Activated T-helper 1 cell treated with Interleukin-2 at 50 U/mL for 16 hours (primary cell): ENCODE measurements at places on chromosomes 5 and 9.

DNA sequence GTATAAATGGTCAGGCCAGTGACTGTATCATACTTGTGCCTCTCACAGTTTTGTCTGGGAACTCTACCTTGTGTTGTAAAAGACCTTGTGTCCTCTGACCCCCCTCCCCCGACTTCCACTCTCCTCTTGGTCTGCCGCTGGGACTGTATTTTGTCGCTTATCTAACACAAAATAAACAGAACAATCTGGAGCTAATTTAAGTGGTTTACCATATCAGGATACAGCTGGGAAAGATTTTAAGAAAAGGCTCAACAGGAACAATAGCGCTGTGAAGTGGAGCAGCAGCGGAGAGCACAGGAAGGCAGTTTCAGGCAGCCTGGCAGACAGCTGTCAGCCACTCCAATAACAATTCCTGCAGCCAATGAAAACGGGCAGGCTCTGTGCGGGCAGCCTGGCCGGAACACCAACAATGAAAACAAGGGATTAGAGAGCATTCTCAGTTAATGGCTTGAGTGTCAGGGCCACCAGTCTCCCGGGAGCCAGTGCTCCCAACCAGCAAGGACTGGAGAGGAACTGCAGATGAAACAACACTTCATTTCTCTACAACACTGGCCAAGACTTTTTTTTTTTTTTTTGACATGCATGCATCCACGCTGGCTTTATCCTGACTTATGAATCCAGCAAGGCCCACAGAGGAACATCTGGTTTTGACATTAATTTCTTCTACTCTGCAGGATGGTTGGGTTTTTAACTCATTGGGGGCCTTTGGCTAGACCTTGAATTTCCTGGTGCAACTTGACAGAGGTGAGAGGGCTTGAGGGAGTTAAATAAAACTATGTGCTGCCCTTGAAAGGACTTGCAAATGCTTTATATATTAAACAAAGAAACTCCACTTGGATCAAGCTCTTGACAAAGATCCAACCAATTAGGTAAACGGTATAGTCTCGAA lies 76.7 kb downstream of the ARSB start:
- no peak for DNase-seq

DNA sequence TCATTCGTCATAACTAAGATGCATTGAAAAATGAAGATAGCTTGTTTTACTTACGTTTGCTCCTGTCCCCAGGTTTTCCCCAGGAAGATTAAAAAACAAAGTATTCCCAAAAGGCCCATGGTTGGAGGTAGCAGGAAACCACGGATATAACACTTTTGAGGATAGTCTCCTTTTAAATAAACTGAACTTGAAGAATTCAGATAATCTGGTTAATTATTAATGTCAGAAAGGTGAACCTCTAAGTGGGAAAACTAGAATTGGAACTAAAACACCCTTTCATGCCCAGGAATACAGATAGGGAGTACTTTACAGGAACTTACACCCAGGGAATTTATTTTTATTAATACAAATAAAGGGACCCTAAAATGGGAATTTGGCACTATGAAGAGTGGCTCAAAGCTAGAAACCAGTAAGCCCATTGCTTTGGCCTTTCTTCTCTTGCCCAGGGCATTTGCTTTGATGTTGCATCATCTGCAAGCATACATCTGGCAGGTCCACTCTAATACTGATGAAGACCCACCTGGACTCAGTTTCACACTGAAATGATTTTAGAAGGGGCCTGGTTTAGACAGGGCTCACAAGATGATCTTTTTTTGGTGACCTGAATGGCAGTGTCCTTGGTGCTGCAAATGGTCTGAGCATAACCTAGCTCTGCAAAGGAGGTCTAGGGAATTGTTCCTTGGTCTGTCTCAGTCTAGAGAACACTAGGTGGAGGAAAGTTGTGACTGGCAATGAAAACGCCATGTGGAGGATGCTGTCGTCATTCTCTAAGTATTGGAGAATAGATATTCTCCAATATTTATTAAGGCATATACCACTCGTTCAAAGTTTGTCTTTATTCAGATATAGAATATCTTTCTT lies at the start of gene C5:
C5 (minus strand) TSS at position 148 of the 861 bp plus-strand sequence; CDS start at position 119, 29 bp downstream.
- no peak for DNase-seq

DNA sequence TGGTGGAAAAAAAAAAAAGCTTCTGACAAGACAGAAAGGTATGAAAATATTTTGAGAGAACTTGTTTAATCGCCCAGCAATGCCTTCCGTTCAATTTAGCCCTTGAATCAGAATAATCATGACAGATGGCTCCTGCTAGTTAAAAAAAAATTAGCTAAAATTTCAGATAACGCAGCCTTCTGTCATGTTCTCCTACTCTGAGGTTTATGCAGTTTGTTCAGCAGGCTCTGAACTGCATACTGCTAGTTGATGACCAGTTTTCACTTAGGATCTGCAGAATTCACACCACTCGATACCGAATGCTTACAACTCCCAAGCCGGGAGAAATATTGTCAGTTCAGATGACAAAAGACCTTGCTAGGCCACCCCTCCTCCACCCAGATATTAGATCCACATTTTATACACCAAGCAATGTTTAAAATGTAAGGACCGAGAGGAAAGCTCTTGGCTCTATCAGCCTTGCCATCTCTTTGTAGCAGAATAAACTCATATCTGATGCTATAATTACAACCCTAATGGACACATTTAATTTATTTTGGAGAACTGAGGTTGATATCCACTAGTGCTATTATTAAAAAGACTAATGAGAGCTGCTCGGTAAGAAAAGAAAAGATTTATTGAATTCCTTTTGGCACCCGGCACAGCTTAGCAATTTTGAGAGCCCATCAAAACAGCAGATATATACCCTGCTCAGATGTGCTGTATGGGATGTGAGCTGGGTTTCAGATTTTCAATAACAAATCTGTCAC lies 322.8 kb downstream of the GLIS3 start:
- no peak for DNase-seq

- DNase-seq = no peak
Measured at GRCh38 chr9:119986713-119987112, 593.3 kb downstream of the CDK5RAP2 start.

GRCh38 chr5:146306838-146307237 lies 31.8 kb upstream of the POU4F3 start:
- no peak for DNase-seq

GRCh38 chr5:41275813-41276512 lies 62.6 kb upstream of the C6 start:
- no peak for DNase-seq
